ENCODE measurements at places on chromosomes 6 and 20. TPM values are rescaled to one million over a fixed set of nuclear protein-coding genes. Genes with fewer than 3 reads are reported as not detected.

Gene ACSS2
- total RNA-seq = 55.2 TPM

Gene PCK1
- total RNA-seq = not detected

Gene TSPO2
- total RNA-seq = not detected

Gene RNF182
- 0.40 TPM for total RNA-seq

Gene SIRPA
- total RNA-seq = 20.2 TPM

Gene EYA2
- not detected for total RNA-seq

Gene MRAP2
- 4.3 TPM for total RNA-seq

Gene C2
- total RNA-seq = not detected

Gene GJA1
- total RNA-seq = 527 TPM

Gene SLC26A8
- total RNA-seq = under 0.01 TPM

Gene PARD6B
- 0.43 TPM for total RNA-seq

Gene MDFI
- 24.6 TPM for total RNA-seq

Gene TBXT
- total RNA-seq = not detected

Gene TAPBP
- total RNA-seq = 90.7 TPM

Gene SEL1L2
- total RNA-seq = not detected

Gene PXMP4
- total RNA-seq = 3.8 TPM

Gene LAMA2
- total RNA-seq = 5.8 TPM

Gene LPIN3
- total RNA-seq = 5.2 TPM

Gene FOXA2
- total RNA-seq = not detected

Gene TP53RK
- total RNA-seq = 21.7 TPM

Gene KHDC1L
- not detected for total RNA-seq

Gene RIMS1
- total RNA-seq = 0.93 TPM

Gene MEP1A
- not detected for total RNA-seq

Gene C6orf15
- total RNA-seq = not detected

Gene PACRG
- not detected for total RNA-seq

Gene SAMD5
- 3.6 TPM for total RNA-seq

Gene RAD21L1
- total RNA-seq = 0.07 TPM

Gene GPR6
- total RNA-seq = not detected

Gene ISM1
- not detected for total RNA-seq

Gene GNMT
- not detected for total RNA-seq

Gene ZSCAN9
- 17.3 TPM for total RNA-seq
